ENCODE measurements at places on chromosomes 6 and 20. TPM values are rescaled to one million over a fixed set of nuclear protein-coding genes. Genes with fewer than 3 reads are reported as not detected.

TRIM31 gene
- not detected for total RNA-seq

TINAG gene
- total RNA-seq = not detected

PTPRK gene
- total RNA-seq = 21.4 TPM

BPI gene
- not detected for total RNA-seq

DDO gene
- 0.74 TPM for total RNA-seq

THEMIS gene
- total RNA-seq = under 0.01 TPM

SOBP gene
- 1.8 TPM for total RNA-seq

HAO1 gene
- total RNA-seq = not detected

CRISP2 gene
- total RNA-seq = not detected

MOG gene
- total RNA-seq = not detected

CST5 gene
- not detected for total RNA-seq
